M059J (cell line): ENCODE measurements at places on chromosomes 6 and 20.
A peak's percentile ranks its signal among the peaks of the same experiment; 100 is the strongest.

DNA sequence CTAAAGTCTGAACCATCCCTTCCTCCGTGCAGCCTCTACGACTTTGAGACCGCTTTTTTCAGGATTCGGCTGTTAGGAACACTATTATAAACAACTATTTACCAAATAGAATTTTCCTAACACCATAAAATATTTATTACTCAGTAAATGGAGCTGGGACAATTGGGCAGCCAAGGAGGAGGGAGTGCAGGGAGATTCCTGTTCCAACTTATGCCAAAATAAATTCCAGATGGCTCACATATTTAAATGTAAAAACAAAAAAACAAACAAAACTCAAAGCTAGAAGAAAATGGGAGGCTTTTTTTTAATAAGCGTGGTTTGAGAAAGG lies 48.1 kb downstream of the TCP11 start:
- no peak for DNase-seq

GRCh38 chr6:147304016-147304415 lies 99.8 kb downstream of the STXBP5 start:
- no peak for DNase-seq

DNA sequence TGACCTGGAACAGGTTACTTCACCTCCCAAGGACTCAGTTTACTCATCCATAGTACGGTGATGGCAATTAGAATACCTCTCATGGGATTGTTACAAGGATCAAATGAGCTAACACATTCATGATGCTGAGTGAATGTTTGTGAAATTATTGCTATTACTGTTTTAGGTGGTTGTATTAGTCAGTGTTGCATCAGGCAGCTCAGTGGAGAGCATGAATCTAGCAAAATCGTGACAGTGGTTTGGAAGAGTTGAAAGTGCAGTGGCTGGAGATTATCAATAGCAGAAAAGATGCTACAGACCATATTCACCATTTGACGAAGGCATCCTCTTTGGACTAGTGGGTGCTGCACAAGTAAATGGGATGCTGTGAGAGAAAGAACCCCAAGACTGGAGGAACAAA lies 50.4 kb upstream of the CTNNBL1 start:
- DNase-seq: no peak

GRCh38 chr6:161890133-161890831 lies 616.4 kb upstream of the AGPAT4 start:
- DNase-seq: no peak

GRCh38 chr6:138863321-138863720 lies 67.4 kb downstream of the ECT2L start:
- DNase-seq: no peak

DNA sequence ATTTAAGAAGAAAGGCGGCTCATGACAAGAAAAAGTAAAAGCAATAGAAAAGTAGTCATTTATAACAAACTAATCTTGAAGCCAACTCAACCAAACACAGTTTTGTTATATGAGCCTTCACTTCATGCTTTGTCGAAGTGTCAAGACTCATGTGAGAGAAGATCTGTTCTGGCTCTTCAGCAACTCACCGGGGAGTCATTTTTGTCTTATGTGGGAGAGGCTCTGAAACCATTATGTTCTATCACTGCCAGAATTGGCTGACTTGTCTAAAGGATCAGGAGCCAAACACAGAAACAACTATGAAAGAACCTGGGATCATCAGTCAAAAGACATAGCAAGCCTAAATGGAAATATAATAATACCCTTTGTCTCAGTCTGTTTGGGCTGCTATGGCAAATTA lies 105.2 kb downstream of the CDK19 start:
- DNase-seq: no peak

DNA sequence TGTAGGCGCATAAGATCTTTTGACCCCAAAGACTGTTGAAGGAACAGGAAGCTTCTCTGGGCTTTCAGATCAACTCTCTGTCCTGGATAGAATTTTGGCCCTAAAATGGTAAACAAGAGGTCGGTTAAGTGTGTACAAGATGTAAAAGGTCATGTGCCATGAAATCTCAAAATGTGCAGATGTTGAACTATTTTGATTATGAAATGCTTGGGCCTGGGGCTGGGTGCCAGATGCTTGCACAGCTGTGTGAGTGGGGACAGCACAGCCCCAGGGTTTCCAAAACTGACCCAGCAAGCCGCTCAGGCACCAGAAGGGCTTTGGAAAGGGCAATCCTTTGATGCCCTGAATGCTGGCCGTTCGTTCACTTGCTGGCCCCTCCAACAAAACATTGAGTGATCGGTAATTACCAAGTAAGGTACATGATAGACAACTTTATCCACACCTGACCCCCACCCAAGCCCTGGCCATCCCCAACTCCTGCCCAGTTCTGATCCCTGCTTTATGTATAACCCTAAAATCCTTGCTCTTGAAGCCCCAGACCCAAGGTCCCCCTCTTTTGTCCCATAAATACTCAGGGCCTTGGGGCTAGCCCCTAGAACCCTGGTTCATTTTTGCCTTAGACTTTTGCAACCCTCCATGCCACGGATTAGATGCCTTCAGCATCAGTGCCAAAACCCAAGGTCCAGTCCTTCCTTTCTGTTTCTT lies 1.9 kb downstream of the TMEM239 start:
- DNase-seq: no peak

DNA sequence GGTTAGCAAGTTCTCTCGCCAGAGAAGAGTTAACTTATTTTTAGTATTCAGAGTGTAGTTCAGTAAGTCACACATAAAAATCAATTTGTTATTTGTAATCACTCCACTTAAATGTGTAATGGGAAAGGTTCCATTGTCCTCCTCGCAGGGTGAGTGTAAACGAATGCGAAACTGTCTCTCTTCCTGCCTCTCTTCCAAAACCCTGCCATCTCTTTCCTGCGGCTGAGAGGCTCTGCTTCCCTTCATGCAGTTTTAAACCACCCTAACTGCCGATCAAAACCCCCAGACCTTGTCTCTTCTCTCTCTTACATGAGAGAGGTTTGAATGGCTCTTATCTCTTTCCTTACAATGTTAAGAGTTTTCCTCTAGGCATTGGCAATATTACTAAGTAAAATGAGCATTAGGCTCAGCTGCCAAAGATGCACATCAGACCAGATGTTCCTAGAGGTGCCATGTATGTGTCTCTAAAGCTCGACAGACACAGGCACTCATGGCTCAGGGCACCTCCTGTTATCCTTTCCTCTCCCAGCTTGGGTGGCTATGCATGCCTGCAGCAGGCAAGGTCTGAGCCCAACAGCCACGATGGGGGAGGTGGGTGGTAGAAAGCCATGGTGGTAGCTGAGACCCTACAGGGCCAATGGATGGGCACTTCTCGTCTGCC lies 91.2 kb downstream of the JARID2 start:
- no peak for DNase-seq

DNA sequence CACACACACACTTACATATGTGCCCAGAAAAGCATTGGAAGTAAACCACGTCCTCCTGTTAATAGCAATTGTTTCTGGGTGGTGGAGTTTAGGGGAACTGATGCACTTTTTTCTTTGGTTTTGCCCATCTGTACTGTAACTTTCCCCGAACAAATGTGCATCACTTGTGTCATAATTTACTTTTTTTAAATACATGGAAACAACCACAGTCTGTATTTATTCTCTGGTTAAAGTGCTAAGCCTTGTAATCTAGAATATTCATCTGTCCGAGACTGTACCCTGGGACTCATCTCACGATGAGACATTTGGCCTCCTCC lies 61.5 kb upstream of the CD93 start:
- no peak for DNase-seq

DNA sequence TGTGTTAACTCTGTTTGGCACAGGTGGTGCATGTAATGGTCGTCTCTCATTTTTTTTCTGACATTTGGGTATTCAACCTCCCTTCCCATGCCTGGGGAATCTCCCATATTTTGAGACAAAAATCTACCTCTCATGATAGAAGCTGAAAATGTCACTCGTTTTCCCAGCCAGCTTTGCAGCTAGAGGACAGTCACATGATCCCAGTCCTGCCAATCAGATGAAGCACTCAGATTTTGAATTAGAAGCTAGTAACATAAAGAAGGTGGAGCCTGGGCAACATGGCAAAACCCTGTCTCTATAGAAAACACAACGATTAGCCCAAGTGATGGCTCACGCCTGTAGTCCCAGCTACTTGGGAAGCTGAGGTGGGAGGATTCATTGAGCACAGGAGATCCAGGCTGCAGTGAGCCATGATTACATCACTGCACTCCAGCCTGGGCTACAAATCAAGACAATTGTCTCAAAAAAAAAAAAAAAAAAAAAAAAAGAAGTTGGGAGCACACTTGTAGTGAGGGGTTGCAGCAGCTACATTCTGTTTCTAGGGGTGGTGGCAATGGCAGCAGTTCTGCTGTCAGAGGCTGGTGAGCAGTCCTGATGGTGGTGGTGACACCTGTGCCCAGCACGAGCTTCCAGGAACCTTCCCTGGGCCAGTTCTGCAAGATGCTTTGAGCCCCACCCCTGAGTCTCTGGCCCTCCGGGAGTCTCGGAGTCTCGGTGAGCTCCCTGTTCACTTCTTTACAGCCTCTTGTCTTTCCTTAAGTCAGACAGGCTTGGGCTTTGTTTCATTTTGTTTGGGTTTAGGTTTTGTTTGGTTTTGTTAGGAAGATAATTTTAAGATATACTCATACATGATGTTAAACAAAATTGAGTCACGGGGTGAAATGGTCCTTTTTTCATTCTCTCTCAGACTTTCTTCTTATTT lies 94.1 kb upstream of the KCNG1 start:
- peak; percentile 19 for DNase-seq

DNA sequence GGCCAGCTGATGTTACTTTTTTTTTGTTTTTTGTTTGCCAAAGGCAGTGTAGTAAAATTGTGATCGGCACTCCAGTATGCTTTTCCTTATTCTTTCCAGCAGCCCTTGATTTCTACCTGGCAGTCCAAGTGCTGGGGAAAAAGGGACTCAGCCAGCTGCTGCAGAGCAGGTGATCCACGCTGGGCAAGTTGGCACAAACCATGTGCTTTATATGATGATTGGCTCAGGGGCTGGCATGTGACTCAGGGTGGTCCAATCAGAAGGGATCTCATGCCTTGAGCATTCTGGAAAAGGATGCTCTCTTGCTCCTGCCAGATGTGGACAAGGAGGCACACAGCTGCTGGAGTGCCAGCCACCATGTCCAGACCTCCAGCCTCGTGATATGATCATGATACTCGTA lies 54.5 kb downstream of the SULF2 start:
- no peak for DNase-seq

GRCh38 chr20:48905297-48905647 lies 16.2 kb upstream of the ARFGEF2 start:
- DNase-seq: no peak

GRCh38 chr6:21764989-21765388 lies 171.4 kb downstream of the SOX4 start:
- DNase-seq: no peak

- no peak for DNase-seq
Measured at GRCh38 chr6:7166410-7167293, 58.9 kb downstream of the RREB1 start.

DNA sequence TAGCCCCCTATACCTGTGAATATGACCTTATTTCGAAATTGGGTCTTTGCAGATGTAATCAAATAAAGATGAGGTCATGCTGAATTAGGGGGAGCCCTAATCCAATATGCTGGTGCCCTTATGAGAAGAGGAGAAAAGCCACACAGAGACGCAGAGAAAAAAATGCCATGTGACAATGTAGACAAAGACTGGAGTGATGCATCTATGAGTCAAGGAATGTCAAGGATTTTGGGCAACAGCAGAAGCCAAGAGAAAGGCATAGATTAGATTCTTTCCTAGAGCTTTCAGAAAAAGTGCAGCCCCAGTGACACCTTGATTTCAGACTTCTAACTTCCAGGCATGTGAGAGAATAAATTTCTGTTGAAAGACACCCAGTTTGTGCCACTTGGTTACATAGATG lies 47.4 kb upstream of the HS3ST5 start:
- peak; percentile 3 for DNase-seq

- no peak for DNase-seq
Measured at GRCh38 chr6:42281570-42281969, 63.9 kb upstream of the MRPS10 start.

- no peak for DNase-seq
Measured at GRCh38 chr20:20201639-20202038, 149.3 kb downstream of the CFAP61 start.

GRCh38 chr6:137000825-137001224 lies 43.9 kb downstream of the IL20RA start:
- DNase-seq: peak; percentile 20

GRCh38 chr20:50014570-50015562 lies 32.1 kb downstream of the SNAI1 start:
- DNase-seq: no peak

- DNase-seq: no peak
Measured at GRCh38 chr6:44606504-44606903, 219.0 kb downstream of the CDC5L start.

- DNase-seq: no peak
Measured at GRCh38 chr6:104799134-104799657, 60.5 kb downstream of the HACE1 start.

DNA sequence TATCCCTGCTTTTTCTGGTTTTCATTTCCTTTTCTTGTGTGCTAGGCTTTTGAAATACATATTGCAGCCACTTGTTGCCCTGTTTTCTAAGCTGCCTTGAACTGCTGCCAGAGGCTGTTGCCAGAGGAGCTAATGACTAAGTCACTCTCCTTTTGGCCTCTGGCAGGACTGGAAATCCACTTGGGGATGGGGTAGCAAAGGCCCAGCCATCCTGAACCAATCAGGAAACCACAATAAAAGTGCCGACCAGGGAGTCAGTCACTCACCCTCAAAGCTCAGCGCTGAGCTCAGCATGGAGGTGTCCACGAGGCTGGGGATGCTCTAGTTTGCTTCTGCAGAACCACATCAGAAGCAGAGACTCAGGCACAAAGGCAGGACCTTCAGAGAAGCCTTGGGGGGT lies 813.0 kb downstream of the DHX35 start:
- DNase-seq: peak; percentile 98

DNA sequence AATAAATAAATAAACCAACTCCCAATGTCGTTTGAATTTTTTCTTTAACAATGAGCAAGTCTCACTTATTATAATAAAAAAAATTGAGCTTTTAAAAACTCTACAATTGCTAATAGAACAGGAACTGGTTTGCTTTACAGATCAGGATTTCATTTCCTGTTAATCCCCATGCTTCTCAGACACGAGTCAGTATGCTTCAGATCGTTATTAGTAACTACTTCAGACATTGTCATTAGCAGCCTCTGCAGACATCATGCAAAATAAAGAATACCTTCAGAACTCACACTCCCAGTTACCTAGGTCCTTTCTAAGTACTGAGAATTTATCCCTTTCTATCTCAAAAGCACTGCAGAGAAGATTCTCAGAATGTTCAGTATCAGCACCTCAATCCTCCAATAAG lies 10.0 kb upstream of the FAM210B start:
- no peak for DNase-seq

GRCh38 chr6:131199568-131200272 lies 64.5 kb downstream of the AKAP7 start:
- DNase-seq: peak; percentile 68

DNA sequence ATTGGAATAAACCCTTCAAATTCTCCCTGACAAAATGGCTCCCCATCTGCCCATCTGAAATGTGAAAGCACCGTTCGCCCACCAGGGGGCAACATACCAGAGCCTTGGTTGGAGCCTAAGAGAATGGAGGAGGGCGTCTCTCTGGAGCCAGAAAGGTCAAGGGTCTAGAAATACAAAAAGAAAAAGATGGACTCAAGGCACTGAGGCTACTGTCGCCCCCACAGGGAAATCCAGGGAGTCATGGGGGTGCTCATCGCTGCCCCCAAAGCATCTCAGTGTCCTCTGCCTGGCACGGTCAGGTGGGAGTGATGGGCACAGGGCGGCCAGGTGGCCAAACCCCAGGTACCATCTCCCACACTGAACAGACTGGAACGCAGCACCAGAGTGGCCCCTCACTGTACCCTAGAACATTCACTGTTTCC lies 136.3 kb downstream of the ZMYND8 start:
- peak; percentile 49 for DNase-seq
